ENCODE measurements at places on chromosomes 6 and 20. TPM values are rescaled to one million over a fixed set of nuclear protein-coding genes. Genes with fewer than 3 reads are reported as not detected.

DNA sequence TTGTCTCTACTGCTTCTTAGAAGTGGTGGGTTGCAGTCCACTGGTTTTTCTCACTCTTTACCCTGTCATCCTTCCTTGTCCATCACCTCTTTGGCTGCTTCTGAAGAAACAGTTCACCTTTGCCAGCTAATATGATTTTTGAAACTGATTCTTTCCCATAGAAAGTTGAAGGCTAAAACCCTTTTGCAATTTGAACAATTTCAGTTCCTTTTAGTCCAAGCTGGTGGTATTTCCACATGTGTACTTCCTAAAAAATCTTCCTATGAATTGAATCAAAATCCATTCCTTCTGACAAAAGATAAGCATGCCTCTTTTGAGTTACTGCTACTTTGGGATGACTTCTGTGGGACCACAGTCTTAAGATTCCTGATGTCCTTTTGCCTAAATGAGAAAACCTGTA lies 210.0 kb upstream of the MAN1A1 start:
- H3K36me3 ChIP-seq, result no peaks in the 10 kb centered on the region
- no peaks in the 10 kb centered on the region for H3K27me3 ChIP-seq
- no peak overlapping the region for H3K27ac ChIP-seq
- H3K4me1 ChIP-seq, result no peaks in the 10 kb centered on the region
- DNase-seq, result no peak
- H3K4me3 ChIP-seq, result no peak overlapping the region

GRCh38 chr6:129730477-129731165 lies 20.6 kb upstream of the ARHGAP18 start:
- H3K36me3 ChIP-seq, result no peaks in the 10 kb centered on the region
- DNase-seq, result no peak
- no peak overlapping the region for H3K27ac ChIP-seq
- H3K4me3 ChIP-seq, result no peak overlapping the region

Gene ANKRD66
- total RNA-seq, result not detected

Gene KCNS1
- total RNA-seq, result 2.3 TPM

Gene SCGN
- not detected for total RNA-seq

GRCh38 chr20:45993197-45993951 lies 15.3 kb upstream of the MMP9 start:
- H3K4me1 ChIP-seq, result peaks cover 3% of the 10 kb centered on the region
- no peaks in the 10 kb centered on the region for H3K36me3 ChIP-seq
- H3K4me3 ChIP-seq, result no peak overlapping the region
- H3K27ac ChIP-seq, result no peak overlapping the region
- no peak for DNase-seq

DNA sequence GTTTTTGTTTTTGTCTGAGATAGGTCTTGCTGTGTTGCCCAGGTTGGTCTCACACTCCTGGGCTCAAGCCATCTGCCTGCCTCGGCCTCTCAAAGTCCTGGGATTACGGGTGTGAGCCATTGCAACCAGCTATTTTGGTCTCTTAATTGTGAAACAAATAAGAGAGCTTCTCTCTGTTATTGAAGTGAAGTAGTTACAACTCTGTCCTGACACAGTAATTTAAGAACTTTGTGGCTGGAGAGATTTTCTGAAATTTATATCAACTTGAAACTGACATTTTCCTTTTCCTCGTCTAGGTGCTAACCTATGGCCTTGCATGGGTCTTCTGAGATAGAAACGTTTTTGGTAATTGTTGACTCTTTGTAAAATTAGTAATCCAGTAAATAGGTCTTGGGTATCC lies 122.1 kb upstream of the DOK5 start:
- no peaks in the 10 kb centered on the region for H3K27me3 ChIP-seq
- no peak overlapping the region for H3K4me3 ChIP-seq
- no peak for DNase-seq
- peaks cover 6% of the 10 kb centered on the region for H3K4me1 ChIP-seq
- no peak overlapping the region for H3K27ac ChIP-seq

Gene LY86
- not detected for total RNA-seq

Gene KIFC1
- 4.2 TPM for total RNA-seq

DNA sequence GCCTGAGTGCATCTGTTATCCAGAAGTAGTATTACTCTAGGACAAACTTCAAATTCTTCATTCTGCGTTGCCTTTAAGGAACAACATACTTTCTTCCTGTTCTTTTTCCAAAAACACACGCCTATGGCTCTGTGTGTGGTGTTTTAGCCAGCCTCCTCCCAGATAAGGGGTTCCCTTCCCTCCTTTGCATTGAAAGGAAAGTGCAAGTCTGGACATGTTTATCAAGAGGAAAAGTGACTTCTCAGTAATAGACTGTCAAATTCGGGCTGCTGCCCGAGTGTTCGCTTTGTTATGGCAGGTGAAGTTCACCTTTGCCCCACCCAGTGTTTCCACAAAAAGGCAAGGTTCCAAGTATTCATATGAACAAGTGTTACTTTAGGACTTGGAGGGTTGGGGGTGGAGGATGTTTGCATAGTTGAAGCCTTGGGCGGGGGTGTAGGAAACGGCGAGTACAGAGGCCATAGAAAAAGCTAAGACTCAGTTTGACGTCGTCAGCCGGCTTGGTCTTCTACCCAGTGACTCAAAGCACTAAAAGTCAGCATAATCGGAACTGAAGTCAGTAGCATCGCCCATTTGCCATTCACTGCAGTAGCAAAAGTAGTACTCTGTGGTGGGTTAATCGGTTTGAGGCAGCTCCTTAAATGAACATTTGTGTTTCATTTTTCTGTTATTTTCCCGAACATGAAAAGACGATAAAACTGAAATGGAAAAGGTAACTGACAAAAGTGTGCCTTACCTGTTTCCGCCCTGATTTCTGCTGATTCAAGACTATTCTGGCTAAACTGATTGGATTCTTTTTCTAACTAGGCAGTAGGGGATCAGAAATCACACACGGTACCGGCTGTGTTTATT lies 12.5 kb downstream of the PRDM1 start:
- peaks cover 5% of the 10 kb centered on the region for H3K36me3 ChIP-seq
- DNase-seq, result peak; percentile 72
- peaks cover 18% of the 10 kb centered on the region for H3K4me1 ChIP-seq
- no peaks in the 10 kb centered on the region for H3K27me3 ChIP-seq
- H3K27ac ChIP-seq, result peak overlapping the region; percentile 64

Gene EYS
- 0.07 TPM for total RNA-seq

Gene CLVS2
- total RNA-seq, result not detected

DNA sequence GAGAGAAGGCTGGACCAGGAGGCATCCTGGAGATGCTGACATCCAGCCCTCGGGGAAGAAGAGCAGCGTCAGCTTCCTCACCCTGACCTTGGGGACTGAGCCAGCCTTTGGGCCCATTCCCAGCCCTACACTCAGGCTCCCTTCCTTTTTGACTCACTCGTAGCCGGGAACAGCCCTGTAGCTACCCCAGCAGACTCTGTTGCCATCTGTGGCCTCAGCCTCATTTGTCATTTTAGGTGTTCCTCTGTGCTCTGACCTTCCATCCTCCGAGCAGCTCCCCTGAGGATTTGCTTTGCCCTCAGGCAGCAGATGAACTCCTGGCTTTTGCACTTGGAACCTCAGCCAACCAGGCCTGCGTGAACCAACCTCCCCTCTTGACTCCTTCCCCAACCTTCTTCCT lies 67.5 kb downstream of the ELOVL2 start:
- no peaks in the 10 kb centered on the region for H3K27me3 ChIP-seq
- H3K4me3 ChIP-seq, result no peak overlapping the region
- DNase-seq, result no peak

DNA sequence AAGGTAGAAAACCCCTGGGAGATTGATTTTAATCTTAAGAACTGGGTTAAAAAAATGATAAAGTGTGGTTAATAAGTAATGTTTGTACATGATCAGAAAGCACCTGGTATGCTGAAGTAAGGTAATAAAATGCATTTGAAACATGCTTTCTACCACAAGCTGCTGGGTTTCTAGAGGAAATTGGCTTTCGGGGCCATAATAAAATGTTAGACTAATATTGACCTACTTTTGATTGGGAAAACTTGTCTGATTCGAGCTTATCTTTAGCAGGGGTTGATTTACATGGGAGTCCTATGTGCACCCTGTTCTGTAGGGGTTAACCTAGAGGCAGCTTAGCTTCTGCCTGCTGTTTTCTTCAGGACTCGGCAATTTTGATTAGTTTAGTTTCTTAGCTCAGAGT lies 50.5 kb downstream of the CRYBG1 start:
- H3K27ac ChIP-seq, result no peak overlapping the region
- H3K27me3 ChIP-seq, result peaks cover 14% of the 10 kb centered on the region
- no peak for DNase-seq
- no peaks in the 10 kb centered on the region for H3K4me1 ChIP-seq

Gene DDO
- total RNA-seq, result not detected

- H3K27me3 ChIP-seq, result no peaks in the 10 kb centered on the region
- no peak for DNase-seq
These were observed 36.4 kb upstream of the APCDD1L start for GRCh38 chr20:58551631-58552030.

DNA sequence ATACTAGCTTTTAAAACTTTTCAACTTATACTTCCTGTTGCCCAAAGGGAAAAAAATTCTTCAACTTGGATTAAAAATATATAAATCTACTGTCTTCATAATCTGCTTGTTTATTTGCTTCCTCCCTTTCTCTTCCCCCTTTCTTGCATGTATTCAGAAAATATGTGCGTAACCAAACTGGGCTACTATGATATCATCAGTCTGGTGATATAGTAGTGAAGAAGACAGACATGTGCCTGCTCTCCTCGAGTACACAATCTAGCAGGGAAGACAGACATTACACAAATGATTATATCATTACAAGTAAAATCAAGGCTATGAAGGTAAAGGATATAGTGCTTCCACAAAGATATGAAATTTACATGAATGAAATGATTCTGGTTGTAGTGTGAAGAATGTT lies 31.0 kb downstream of the IBTK start:
- no peaks in the 10 kb centered on the region for H3K27me3 ChIP-seq
- H3K36me3 ChIP-seq, result peaks cover 26% of the 10 kb centered on the region
- no peak overlapping the region for H3K27ac ChIP-seq
- no peaks in the 10 kb centered on the region for H3K4me1 ChIP-seq
- no peak for DNase-seq
- no peak overlapping the region for H3K4me3 ChIP-seq

DNA sequence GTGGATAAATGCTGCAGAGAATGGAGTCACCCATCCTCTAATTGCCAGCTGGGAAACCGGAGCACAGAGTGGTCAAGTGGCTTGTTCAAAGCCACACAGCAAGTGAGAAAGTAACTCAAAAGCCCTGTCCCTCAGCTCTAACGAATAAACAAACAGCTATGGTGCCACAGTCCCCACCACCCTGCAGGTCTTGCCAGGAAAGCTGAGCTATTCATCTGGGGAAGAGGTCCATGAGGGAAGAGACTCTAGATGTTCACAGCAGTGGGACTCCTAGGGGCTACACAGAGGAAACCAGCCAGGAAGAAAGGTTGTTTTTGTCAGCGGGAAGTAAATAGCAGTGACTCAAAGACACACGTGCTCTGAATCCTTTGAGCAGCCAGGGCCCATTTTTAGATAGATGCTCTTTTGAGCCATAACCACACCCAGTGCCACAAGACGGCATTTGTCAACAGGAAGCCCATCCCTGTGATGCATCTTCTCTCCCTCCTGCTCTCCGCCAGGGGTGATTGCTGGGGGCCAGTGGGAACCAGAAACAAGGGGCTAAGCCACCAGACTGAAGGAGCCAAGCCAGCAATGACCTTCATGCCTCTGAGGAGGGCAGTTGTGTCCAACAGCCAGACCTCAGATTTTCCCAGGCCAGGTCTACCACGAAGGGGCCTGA lies 32.4 kb upstream of the TCP11 start:
- H3K27me3 ChIP-seq, result no peaks in the 10 kb centered on the region
- no peak for DNase-seq
- H3K4me1 ChIP-seq, result peaks cover 41% of the 10 kb centered on the region

GRCh38 chr20:856361-856775 lies 22.9 kb downstream of the FAM110A start:
- H3K27me3 ChIP-seq, result no peaks in the 10 kb centered on the region
- H3K4me3 ChIP-seq, result no peak overlapping the region
- peak; percentile 77 for DNase-seq

- H3K27me3 ChIP-seq, result no peaks in the 10 kb centered on the region
- peak; percentile 68 for DNase-seq
- no peaks in the 10 kb centered on the region for H3K36me3 ChIP-seq
- peaks cover 4% of the 10 kb centered on the region for H3K4me1 ChIP-seq
These were observed 955 bp upstream of the SLC26A8 start for GRCh38 chr6:36025260-36025931.

Gene GLP1R
- total RNA-seq, result not detected

DNA sequence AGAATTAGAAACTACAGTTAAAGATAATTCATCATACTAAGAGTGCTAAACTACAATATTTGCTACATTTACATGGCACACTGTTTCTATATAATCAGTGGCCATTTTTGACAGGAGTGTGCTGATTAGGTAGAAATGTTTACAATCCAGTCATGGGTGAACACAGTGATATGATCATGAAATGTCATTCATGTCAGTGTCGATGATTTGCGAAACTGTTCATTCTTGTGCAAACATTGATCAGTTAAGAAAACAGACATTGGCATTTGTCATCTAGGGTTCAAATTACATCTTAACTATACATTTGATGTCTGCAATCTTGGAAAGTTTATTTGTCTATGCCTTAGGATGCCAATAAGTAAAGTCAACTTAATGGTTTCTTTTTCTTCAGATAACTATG lies 474.9 kb downstream of the DOK5 start:
- no peaks in the 10 kb centered on the region for H3K4me1 ChIP-seq
- no peaks in the 10 kb centered on the region for H3K27me3 ChIP-seq
- DNase-seq, result no peak

- peaks cover 5% of the 10 kb centered on the region for H3K4me1 ChIP-seq
- H3K4me3 ChIP-seq, result no peak overlapping the region
- no peaks in the 10 kb centered on the region for H3K27me3 ChIP-seq
- peak; percentile 51 for DNase-seq
These were observed 2.7 kb upstream of the HACE1 start for GRCh38 chr6:104862456-104862855.

Gene WFDC12
- total RNA-seq, result not detected

DNA sequence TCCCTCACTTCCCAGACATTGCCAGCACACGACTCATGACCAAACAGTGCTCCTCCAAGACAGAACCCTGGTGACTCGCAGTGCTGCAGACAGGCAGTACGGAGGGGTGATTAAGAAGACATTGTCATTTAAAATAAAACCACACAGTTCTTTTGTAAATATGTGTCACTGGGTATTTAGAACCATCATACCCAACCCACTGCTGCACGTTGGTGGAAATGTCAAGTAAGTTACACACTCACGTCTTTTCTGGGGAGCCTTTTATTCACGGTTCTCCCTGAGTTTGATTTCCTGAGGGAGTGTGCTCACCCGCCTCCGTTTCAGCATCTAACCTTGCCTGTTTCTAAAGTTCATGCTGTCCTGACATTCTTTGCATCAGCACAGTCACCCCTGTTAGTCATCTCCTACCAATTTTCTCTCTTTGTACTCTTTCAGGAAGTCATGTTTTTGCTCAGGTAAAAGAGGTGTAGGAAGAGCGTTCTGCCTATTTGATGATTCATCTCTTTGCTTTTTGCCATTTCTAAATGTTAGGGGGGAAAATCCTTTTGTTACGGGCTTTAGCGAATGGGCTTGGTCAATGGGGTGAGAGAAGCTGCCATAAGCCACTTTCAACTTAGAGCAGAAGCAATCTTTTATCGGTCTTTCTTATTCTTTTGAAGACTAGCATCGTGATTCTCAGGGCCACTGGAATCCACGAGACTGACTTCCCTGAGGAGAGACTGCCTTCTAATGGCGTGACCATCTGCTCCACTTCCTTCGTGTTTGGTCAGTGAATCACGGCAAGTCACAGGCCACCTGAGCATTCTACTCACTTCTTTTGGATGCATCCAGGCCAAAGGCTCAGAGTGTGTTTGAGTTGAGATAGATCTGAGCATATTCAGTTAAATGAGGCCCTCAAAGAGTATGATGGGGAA lies 512.8 kb upstream of the JARID2 start:
- H3K4me1 ChIP-seq, result peaks cover 36% of the 10 kb centered on the region
- peak overlapping the region; percentile 96 for H3K27ac ChIP-seq
- no peak overlapping the region for H3K4me3 ChIP-seq
- peak; percentile 90 for DNase-seq

Gene ADIG
- not detected for total RNA-seq
